ENCODE measurements at places on chromosomes 11 and 22.

DNA sequence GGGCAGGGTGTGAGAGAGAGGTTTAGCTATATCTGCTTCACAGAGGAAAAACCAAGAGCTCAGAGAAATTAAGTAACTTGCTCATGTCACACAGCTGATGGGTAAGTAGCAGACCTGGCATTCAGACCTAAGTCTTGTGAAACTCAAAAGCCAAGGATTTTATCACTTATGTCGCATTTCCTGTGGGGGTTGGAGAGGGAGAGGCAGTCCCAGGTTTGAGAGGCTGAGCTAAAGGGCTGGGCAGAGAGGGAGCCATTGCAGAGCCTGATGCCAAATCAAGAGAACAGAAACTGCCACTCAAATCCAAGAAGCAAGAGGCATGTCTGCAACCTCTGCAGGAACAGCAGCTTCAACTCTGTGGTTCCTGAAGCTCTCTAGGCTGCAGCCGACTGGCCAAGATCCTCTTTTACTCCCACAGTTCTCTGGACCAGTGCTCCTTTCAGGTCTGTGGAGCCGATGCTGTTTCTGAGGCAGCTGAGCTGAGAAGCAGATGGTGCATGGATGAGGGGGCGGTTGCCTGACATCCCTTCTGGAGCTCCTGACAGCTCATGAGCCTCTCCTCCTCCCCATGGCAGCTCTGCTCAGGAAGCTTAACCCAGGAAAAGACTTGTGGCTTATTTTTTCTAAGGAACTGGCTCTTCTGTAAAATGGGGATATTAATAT lies 47.6 kb upstream of the NAV2 start:
- DNase-seq = no peak

DNA sequence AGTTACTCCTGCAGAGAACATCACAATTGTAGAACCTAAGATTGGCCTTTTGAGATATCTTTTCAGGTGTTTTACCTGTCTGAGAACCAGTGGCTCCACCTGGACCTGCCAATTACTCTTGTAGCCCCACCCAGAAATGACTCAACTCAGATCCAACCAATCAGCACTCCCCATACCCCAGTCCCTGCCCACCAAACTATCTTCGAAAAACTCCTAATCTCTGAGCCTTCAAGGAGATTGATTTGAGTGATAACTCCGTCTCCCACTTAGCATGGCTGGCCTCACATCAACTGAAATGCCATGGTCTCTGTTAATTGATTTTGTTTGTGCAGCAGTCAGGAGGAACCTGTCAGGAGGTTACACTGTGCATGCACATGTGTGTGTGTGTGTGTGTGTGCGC lies 103.6 kb downstream of the MTNR1B start:
- no peak for DNase-seq

GRCh38 chr22:43404673-43405385 lies 7.0 kb upstream of the MPPED1 start:
- DNase-seq = no peak

DNA sequence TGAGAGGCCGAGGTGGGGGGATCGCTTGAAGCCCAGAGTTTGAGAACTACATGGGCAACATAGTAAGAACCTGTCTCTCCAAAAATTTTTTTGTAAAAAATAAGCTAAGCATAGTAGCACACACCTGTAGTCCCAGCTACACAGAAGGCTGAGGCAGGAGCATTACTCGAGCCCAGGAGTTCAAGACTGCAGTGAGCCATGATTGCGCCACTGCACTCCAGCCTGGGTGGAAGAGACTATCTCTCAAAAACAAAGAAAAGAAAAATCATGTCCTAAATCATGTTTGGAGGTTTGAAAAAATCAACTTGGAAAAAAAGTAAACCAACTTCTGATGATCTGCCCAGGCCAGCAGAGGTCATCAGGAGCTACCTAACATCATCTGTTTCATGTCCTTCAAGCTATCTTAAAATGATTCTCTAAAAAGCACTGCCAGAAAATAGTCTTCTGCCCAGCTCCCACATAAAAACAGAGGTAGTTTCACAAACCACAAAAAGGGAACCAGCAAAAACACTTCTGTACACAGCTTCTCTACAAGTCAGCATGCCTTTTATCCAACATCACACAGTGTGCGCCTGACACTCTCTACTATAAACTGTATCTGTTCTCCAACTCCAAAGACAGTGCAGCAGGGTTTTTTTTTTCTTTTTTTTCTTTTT lies 165.0 kb downstream of the SOX6 start:
- DNase-seq = no peak

DNA sequence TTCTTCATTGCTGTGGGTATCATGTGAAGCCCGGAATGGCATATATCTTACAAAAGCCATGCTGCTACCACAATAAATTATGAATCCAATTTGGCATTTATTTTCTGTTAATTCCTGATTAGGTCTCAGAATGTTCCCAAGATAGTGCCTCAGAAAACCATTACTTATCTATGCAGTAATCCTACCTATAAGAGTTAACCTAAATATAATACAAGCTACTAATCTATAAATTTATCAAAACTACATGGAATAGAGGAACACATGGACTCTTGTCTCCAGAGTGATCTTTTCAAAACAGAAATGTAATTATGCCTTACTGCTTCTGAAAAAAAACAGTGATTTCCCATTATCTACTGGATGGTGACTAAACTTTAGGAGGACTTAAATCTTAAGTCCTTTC lies 687.8 kb upstream of the ANO5 start:
- DNase-seq = no peak

Data from SIG-M5 (cell line).